ENCODE measurements at places on chromosomes 13 and 19.

DNA sequence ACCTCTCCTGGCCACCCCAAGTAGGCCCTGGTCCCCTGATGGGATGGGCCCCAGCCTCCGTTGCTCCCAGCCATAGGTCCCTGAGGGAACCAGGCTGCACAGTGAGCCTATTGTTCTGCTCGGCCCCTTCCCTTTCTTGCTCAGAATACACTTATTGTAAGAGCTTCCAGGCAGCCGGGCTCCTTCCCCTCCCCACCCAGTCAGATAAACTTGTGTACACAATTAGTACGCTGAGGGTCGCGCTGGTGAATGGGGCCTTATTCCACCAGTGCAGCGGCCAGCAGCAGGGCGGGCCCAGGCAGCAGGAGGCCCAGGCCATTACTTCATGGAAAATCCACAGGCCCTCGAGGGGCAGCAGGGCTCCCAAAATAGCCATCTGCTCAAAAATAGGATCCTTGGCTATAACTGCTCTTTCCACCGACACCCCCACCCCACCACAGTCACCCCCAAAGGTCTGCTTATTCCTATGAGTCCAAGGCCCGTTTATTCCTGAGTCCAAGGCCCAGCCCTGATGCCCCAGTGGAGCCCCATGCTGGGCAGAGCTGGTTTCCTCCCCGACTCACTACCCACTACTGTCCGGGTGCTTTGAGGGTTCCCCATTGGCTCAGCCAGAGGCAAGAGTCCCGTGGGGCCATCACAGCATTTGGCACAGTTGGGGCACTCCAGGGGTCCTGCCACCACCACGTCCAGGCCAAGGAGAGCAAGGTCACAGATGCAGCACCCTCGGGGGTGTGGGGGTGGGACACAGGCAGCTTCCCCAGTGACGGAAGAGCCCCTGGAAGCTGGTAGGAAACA is 22.1 kb downstream of the CAPN12 start:
- peak; percentile 70 for DNase-seq

- DNase-seq: no peak
Measured at GRCh38 chr13:102225892-102226291, 176.0 kb downstream of the FGF14 start.

GRCh38 chr13:20843166-20843565 is 59.4 kb downstream of the XPO4 start:
- DNase-seq: peak; percentile 91

DNA sequence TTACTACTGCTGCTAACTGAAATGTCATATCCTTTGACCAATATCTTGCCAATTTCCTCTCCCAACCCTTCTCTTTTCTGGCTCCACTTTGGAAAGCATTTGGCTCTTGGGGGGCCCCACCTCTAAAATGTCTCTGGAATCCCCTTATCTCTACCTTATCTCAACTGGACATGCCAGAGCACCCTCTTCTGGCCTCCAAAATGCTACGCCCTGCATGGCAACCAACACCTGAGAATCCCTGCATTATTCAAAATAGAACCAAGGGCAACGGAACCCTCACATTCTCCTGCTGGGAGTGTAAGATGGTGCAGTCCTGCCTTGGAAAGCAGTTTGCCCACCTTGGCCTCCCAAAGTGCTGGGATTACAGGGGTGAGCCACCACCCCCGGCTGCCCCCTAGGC is 35.3 kb downstream of the CERS4 start:
- DNase-seq: no peak

- no peak for DNase-seq
Measured at GRCh38 chr19:5127717-5128116, 158.8 kb downstream of the KDM4B start.

GRCh38 chr19:50476907-50477238 is 225 bp upstream of the GARIN5A start:
- no peak for DNase-seq

GRCh38 chr13:46401432-46401831 is 14.4 kb upstream of the RUBCNL start:
- no peak for DNase-seq

GRCh38 chr13:40271271-40271885 is 395.1 kb downstream of the FOXO1 start:
- DNase-seq: peak; percentile 75

- DNase-seq: peak; percentile 37
Measured at GRCh38 chr13:107743983-107744382, 471.4 kb downstream of the LIG4 start.

GRCh38 chr19:14496834-14497227 is 904 bp upstream of the GIPC1 start:
- no peak for DNase-seq

DNA sequence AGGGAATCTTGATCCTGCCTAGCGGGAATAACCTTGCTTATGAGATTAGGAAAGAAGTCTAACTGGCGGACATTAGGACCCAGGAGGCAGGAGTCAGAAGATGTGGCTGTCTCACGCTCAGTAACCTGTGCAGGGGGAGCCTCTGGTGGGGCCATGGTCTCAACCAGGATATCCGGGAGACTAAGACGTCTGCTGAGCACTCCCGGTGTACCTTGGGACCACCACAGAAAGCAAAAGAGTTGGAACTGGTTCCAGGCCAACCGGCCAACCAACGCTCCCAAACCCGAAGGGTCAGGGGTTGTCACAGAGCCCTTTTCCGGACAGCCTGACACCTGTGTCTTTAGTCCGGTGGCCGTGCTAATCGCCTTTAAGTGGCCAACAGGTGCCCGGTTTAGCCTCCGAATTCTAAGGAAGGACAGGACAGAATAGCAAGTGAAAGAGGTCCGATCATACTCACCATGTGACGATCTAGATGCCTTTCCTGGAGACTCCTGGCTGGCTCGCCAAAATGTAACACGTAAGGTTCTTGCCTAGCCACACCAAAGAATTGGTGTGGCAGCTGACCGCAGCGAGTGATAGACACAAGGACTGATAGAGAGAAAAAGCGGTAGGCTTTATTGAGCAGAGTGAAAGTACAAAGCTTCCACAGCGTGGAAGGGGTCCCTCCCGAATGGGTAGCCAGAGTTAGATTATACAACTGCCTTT is 103.9 kb upstream of the DIAPH3 start:
- DNase-seq: no peak

DNA sequence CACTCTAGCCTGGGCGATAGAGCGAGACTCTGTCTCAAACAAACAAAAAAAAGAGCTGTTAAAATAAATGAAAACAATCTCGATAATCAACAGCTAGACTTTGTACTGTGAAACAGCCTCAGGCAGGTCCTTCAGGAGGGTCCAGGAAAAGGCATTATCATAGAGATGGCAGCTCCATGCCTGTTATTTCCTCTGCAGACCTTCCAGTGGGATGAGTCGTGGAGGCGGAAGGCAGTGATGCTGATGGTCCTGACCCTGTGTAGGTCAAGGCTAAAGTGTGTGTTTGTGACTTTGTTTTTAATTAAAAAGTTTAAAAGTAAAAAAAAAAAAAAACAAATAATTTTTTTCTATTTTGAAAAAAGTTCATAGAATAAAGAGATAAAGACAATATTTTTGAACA is 117.4 kb downstream of the TNFRSF19 start:
- no peak for DNase-seq

GRCh38 chr13:100305398-100305797 is 216.5 kb downstream of the PCCA start:
- DNase-seq: no peak

DNA sequence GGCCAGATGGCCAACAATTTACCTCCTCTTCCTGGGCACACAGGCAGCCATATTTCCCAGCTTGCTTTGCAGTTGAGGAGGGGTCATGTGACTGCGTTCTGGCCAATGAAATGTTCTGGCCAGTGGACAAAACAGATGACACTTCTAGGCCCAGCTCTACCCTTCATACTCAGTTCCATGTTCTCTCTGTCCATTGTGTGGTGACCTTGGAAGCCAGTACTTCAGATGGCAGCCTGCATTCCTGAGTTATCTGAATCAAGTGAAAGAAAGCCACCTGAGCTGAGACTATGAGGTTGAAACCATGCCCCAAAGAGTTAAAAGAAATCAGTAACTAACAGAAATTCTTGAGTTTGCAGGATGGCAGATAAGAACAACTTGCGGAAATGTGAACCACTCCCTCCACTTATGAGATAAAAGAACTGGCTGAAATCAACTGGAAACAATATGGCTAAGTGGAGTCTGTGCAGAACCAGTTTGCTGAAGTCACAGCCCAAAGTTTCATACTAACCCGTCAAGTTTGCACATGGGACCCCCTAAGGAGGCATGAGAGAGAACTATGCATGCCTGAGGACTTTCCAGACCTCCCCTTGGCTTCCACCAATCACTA is 8.1 kb downstream of the FAM187B start:
- no peak for DNase-seq

DNA sequence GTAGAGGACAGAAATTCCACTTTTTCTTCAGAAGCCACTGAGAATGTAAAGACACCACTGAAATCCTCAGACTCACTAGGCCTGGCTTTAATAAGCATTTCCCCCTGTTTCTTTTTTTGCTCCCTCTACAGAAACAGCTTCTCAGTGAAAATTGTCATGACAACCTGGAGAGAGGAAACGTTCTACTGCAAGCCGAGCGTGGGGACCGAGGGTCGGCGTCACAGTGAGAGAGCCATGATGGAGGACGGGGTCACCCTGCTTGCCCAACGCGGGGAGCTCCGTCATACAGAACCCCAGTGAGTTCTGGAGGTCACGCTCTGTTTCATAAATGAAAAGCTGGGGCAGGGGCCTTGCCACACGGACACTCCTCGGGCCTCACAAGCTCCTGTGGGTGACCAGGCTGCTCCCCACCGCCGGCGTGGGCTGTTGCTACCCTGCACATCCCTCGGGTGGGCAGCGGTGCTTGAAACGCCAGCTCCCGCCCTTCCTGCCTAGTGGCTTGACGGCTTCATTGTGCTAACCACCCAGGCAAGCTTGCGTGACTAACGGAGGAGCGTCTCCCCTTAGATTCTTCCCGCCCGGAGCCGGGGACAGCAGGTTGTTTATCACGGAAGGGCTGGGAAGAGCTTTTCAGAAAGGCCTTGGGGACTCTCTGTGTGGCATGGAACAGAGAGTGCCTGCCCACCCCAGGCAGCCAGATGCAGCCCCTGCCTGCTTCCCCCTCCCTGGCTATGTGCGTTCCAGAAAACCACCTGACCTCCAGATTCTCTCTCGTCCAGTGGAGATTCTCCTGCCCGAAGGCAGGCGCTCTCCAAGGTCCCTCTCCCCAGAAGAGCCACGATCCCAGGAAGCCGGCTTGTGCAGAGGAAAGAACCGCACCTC is 153.6 kb downstream of the KATNAL1 start:
- peak; percentile 81 for DNase-seq

GRCh38 chr13:107066355-107066754 is 498.4 kb upstream of the ARGLU1 start:
- no peak for DNase-seq

GRCh38 chr19:32397671-32398101 is 7.9 kb upstream of the DPY19L3 start:
- DNase-seq: no peak

GRCh38 chr13:51122868-51123566 is 11.9 kb upstream of the C13orf42 start:
- peak; percentile 47 for DNase-seq

GRCh38 chr13:99388334-99388923 is 81.2 kb upstream of the GPR183 start:
- DNase-seq: no peak

DNA sequence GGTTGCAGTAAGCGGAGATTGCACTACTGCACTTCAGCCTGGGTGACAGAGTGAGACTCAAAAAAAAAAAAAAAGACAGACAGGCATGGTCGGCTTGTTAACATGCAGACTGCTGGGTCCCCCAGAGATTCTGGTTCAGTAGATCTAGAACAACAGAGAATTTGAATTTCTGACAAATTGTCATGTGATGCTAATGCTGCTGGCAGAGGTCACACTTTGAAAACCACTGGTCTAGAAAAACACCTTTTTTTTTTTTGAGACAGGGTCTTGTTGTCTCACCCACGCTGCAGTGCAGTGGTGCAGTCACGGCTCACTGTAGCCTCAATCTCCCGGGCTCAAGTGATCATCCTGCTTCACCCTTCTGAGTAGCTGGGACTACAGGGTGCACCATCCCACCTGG is 7.7 kb upstream of the LRFN3 start:
- DNase-seq: no peak

GRCh38 chr19:29577649-29577963 is 28.5 kb upstream of the POP4 start:
- DNase-seq: no peak

DNA sequence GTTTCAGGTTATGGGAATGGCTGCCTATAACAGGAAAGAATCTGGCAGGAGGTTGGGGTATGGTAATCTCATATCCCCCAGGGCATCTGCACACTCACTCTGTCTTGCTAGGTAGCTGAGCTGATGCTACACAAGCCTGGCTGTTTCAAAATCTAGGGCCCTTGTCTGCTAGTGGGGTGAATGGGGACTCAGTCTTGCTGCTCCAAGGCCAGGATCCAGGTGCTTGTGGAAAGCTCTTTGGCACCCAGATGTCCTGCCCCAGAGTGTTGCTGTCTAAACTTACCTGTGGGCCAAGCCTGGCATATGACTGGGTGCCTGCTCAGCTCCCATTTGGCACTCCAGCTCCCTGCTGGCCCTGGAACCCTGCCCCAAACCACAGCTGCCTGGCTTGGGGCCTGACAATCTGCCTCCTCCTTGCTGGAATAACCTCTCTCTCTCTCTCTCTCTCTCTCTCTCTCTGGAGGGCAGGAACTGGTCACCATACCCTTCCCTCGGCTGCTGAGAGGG is 158.1 kb upstream of the TSC22D1 start:
- DNase-seq: no peak

- no peak for DNase-seq
Measured at GRCh38 chr13:29583073-29583785, 12.3 kb downstream of the SLC7A1 start.

DNA sequence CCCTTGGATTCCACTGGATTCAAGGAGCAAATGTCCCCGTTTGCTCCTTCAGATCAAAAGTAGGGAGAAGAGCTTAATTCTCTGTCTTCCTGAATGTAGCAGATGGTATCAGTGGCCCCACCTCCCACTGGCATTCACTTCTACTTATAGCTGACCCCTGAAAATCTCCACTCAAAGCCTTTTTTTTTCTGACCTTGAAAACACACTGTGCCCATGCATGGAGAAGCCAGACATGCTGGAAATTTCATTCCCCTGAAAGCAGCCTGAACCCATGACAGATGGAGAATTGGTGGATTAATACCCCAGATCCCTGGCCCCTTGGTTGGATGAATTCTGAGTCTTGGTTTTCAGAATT is 76.6 kb upstream of the UBAC2 start:
- no peak for DNase-seq

GRCh38 chr19:6772028-6772865 is at the start of gene VAV1:
Gene VAV1 (plus strand): TSS chr19:6772708. CDS start chr19:6772808, 100 bp downstream.
- DNase-seq: no peak

GRCh38 chr19:6773323-6773931 is 919 bp downstream of the VAV1 start:
- DNase-seq: no peak

GRCh38 chr13:98482476-98483444 is 94.1 kb downstream of the STK24 start:
- no peak for DNase-seq

DNA sequence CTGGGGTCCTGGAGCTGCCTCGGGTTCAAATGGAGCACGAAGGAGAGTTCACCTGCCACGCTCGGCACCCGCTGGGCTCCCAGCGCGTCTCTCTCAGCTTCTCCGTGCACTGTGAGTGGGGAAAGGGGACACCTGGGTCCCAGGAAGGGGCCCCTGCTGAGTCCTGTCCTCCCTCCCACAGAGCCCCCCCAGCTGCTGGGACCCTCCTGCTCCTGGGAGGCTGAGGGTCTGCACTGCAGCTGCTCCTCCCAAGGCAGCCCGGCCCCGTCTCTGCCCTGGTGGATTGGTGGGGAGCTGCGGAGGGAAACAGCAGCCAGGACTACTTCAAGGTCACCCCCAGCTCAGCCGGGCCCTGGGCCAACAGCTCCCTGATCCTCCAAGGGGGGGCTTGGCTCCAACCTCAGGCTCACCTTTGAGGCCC is 11.0 kb upstream of the SIGLEC11 start:
- no peak for DNase-seq

Measured in brain (organoid and tissue), 16 donors.